Cardiac muscle cell (in vitro differentiated cells and primary cell): ENCODE measurements at places on chromosomes 1 and 21.

DNA sequence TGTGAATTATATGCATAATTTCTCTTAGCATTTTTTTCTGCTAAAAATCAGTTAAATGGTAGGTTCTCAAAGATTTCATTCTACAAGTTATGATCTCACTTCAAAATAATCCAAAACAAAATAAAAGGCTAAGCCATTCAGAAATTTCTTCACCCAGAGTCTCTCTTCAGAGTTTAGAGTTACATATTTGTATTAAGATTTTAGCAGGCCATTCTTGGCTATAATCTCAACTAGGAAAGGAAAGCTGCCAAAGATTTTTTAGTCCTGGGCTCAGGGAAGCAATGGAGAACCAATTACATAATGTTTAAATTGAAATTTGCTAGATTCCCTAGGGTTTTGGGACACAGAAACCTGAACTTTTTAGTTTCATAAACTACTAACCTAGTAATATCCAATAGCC is 245.0 kb downstream of the USH2A start:
- H3K36me3 ChIP-seq = no peaks in the 10 kb centered on the region
- no peaks in the 10 kb centered on the region for H3K4me1 ChIP-seq
- H3K27me3 ChIP-seq = no peaks in the 10 kb centered on the region
- H3K4me3 ChIP-seq = no peak overlapping the region

DNA sequence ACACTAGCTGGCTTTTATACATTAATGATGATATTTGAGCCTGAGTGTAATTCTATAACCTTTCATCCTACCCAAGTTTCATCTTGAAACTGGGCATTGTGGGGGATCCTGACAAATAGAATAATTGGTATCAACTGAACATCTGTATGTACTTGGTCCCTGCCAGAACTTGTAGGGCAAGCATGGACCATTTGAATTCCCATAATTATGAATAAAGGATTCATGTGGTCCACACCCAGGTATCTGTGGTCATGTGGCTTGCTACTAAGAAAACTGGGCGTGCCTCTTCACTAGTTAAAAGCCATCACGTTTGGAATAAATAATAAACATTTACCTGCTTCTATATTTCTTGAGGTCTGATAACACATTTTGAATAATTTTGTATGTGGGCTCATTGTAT is 20.6 kb upstream of the VTCN1 start:
- peaks cover 34% of the 10 kb centered on the region for H3K4me1 ChIP-seq
- DNase-seq = no peak
- peak overlapping the region; percentile 82 for H3K27ac ChIP-seq
- no peaks in the 10 kb centered on the region for H3K36me3 ChIP-seq

DNA sequence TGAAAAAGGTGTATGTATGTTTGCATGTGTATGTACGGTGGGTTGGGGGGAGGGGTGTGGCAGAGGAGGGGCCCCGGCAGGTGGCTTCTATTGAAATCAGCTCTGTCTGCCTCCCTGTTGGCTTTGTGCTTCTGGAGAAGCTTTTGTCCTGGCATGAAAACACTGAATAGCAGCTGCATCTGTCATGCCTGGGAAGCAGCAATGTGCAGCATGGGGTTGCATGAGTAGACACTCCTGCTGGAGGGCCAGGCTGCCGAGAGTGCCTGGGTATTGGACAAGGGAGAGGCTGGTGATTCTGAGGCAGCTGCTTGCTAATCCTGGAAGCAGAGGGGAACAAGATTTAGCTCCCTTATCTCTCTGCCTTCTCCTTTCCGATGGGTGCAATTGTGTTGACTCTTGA is 20.5 kb downstream of the MAPKAPK2 start:
- H3K27me3 ChIP-seq = no peaks in the 10 kb centered on the region
- H3K4me1 ChIP-seq = peaks cover 68% of the 10 kb centered on the region
- DNase-seq = peak; percentile 52

- peaks cover 17% of the 10 kb centered on the region for H3K4me1 ChIP-seq
- H3K36me3 ChIP-seq = no peaks in the 10 kb centered on the region
- peak; percentile 68 for DNase-seq
- H3K27me3 ChIP-seq = no peaks in the 10 kb centered on the region
- no peak overlapping the region for H3K27ac ChIP-seq
- no peak overlapping the region for H3K4me3 ChIP-seq
Observed at GRCh38 chr1:206505702-206506355, 1.5 kb upstream of the RASSF5 start.

DNA sequence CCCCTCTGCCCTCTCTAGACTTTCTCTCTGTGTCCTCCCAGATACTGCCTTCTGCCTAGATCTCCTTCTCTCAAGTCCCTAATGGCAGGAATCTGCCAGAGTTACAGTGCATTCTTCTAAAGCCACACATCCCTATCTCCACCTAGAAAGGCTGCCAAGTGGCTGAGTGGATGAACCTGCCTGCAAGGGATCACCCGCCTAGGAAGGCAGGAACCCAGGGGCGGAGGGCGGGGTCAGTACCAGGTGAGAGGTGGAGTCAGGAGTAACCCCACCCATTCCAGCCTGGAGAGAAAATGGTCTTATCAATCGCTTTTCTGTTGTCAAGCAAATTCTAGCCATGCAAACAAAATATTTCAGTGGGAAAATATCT is 60.8 kb downstream of the BCAR3 start:
- no peaks in the 10 kb centered on the region for H3K4me1 ChIP-seq
- H3K27ac ChIP-seq = no peak overlapping the region
- H3K27me3 ChIP-seq = peaks cover 27% of the 10 kb centered on the region

DNA sequence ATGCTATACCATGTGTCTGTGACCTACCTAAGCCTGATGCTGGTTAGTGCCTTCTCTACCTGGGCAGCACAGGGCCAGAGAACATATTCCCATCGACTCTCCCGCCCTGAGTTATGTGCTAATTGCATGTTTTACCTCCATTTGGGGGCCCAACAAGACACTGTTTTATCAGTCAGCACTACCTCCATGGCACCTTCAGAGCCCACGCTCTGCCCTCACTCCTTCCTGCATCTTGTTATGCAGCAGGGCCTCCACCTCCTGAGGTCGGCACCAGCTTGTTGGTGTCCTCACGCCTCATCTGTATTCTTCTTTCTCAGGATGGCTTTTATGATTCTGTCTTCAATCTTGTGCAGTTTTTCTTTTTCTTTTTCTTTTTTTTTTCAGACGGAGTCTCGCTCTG is 11.9 kb downstream of the WNT9A start:
- H3K4me3 ChIP-seq = no peak overlapping the region
- H3K4me1 ChIP-seq = no peaks in the 10 kb centered on the region
- no peaks in the 10 kb centered on the region for H3K36me3 ChIP-seq
- no peak for DNase-seq
- no peak overlapping the region for H3K27ac ChIP-seq

- H3K27ac ChIP-seq = no peak overlapping the region
- no peak overlapping the region for H3K4me3 ChIP-seq
- no peaks in the 10 kb centered on the region for H3K4me1 ChIP-seq
- H3K36me3 ChIP-seq = no peaks in the 10 kb centered on the region
Observed at GRCh38 chr1:71390518-71390917, 309.7 kb upstream of the ZRANB2 start.

DNA sequence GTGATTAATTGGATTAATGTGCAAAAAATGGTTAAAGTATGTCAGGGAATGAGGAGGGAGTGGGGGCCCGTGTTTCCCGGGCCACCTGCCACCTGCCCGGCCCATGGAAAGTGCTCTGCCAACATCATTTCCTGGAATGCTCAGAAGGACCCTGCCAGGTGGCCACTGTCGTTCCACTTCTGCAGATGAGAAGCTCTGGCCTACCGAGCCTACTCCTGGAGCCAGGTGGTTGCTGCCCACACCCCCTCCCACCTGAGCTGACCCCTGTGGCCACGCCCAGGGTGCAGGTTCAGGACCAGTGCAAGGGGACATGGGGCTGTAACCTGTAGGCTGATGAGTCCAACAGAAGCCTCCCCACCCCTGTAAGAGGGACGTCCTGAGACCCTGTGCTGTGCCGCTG is 99.7 kb downstream of the PRDM16 start:
- H3K27ac ChIP-seq = peak overlapping the region; percentile 95
- H3K4me1 ChIP-seq = peaks cover 53% of the 10 kb centered on the region
- DNase-seq = no peak
- H3K27me3 ChIP-seq = no peaks in the 10 kb centered on the region

DNA sequence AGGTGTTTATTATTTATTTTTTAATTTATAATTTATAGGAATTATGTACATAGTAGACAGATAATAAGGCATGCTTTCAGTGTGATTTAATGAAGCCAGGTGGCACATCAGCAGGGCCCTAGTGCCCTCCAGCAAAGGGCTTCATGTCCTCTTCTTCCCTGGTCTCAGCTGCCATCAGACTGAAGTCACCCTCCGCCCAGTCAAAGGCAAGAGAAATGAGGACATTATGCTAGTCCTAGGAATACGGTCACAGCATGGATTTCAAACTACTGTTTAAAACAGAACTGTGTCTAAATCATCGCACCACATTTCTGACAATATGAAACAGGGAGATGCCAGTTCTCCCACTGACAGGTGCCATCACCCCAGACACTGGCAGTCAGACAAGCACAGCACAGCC is 168.1 kb downstream of the SEC16B start:
- no peaks in the 10 kb centered on the region for H3K4me1 ChIP-seq
- H3K36me3 ChIP-seq = no peaks in the 10 kb centered on the region
- H3K27ac ChIP-seq = no peak overlapping the region
- no peak overlapping the region for H3K4me3 ChIP-seq

- no peak overlapping the region for H3K4me3 ChIP-seq
- DNase-seq = no peak
- H3K4me1 ChIP-seq = peaks cover 34% of the 10 kb centered on the region
- no peaks in the 10 kb centered on the region for H3K36me3 ChIP-seq
Observed at GRCh38 chr1:29256394-29256793, 20.1 kb downstream of the PTPRU start.

- peaks cover 24% of the 10 kb centered on the region for H3K36me3 ChIP-seq
- H3K27me3 ChIP-seq = no peaks in the 10 kb centered on the region
- no peak overlapping the region for H3K27ac ChIP-seq
- H3K4me3 ChIP-seq = no peak overlapping the region
- no peak for DNase-seq
- H3K4me1 ChIP-seq = peaks cover 4% of the 10 kb centered on the region
Observed at GRCh38 chr1:169844941-169845608, 48.6 kb downstream of the SCYL3 start.

DNA sequence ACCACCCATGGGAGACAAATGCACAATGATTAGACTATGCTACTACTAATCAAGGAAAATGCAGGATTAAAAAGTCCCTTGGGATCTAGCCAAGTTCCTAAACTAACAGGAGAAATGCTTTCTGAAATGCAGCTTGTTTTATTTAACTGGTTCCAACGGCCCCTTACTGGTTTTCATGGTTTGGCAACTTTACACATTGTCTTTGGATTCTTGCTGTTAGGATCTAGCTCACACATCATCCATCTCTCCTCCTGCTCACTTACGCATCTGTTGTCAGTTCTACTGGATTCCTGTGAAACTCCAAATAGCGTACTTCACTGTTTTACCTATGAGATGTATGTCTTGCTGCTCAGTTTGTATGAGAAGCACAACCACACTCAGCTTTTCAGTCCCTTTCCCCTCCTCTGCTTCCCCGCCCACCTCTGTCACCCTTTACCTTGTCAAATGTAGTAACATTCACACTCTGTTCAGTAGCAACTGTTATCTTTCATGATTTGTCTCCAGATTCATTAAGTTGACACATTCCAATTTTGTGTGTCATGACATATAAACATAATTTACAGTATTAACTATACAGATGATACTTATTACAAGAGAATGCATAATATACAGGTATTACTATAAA is 130.1 kb downstream of the SIM2 start:
- H3K4me3 ChIP-seq = no peak overlapping the region
- no peaks in the 10 kb centered on the region for H3K36me3 ChIP-seq
- H3K27me3 ChIP-seq = no peaks in the 10 kb centered on the region
